NCI-H510A treated with DMSO at 0.1 percent for 48 hours (cell line): ENCODE measurements at places on chromosomes 16 and 17.
A peak's percentile ranks its signal among the peaks of the same experiment; 100 is the strongest.

- DNase-seq: no peak
Observed at GRCh38 chr17:77455891-77456260, 315.1 kb downstream of the SEC14L1 start.

GRCh38 chr16:8923199-8923598, 40.5 kb downstream of the USP7 start:
- DNase-seq: no peak

DNA sequence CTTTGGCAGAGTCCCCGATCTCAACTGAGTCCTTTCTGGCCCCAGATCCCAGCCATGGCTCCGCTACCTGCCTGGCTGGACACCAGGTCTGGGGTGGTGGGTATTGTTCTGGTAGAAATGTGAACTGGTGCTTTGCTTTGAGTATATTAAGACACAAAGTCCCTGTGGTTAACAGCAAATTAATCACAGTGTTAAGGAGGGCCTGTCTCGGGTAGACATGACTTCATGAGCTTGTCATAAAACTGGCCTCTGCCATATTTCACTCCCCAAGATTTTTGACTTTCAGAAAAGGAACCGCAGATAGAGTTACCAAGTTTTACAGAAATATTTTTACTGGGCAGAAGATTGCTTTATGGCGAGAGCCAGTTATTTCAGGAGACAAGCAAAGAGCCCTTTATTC, 19.5 kb downstream of the NKD1 start:
- no peak for DNase-seq

GRCh38 chr16:11721781-11722467, 20.7 kb downstream of the TXNDC11 start:
- no peak for DNase-seq

DNA sequence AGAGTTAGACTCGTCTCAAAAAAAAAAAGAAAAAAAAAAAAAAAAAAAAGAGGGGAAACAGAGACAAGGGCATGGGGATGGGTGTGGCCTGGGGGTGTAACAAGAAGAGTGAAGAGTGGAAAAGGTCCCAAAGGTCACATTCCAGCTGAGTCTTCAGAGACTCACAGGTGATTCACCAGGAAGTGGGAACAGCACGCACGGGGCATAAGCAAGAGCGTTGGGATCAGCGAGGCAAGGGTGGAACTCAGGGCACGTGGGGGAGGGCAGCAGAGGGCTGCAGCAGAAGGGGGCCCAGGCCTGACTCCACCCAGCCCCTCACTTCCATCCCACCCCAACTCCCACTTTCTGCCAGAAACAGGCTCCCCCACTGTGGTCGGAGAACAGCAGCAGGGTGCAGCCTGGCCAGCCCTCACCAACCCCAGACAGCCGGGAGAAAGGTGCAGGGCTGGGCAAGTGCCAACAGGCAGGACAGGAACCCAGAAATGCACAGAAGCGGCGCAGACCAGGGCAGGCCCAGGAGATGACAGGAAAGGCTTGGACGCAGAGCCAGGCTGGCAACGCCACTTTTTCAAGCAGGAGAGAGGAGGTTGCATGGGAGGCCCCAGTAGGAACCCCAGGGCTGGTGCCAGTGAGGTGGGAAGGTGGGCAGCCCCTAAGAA, 3.3 kb downstream of the MEAK7 start:
- no peak for DNase-seq

GRCh38 chr16:50578137-50578536, 29.9 kb downstream of the NKD1 start:
- DNase-seq: no peak

GRCh38 chr16:1181404-1182315, 28.8 kb downstream of the CACNA1H start:
- DNase-seq: no peak

- no peak for DNase-seq
Observed at GRCh38 chr17:44177640-44178039, 7.1 kb downstream of the ASB16 start.

- DNase-seq: no peak
Observed at GRCh38 chr16:3863587-3863986, 16.9 kb downstream of the CREBBP start.

DNA sequence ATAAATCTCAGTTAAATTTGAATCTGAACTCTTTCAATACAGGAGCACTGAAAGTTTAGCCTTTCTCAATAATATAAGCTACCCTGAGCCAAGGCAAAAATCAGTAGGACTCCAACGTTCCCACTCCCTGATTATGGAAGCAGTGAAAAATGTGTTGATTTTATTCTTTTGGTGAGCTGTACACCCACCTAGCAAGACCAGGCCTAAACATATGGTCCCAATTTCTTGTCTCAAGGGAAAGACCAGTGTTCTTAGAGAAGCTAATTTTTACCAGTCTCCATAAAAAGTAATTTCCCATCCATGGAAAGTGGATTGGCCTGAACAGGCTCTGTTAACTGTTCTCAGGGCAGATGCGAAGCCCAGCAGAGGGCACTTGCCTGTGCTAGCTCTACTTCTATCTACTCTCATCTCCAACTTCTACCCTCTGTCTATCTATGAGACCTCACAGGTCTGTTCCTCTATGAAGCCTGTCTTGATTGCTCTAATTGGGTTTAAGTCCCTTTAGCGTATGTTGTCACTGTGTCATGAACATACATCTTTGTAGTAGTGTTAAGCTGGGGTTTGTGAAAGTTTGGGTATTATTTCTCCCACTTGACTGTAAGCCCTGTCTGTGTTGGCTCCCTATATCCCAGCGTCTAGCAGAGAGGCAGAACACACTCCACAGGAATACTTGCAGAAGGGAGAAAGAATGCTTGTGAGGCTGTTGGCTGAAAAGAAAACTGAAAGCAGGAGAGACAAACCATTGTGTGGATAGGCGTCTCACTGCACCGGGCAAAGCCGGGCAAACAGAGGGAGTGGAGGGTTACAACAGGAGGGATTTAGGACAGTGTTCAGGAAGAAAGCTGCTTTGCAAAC, 167.1 kb upstream of the MAF start:
- DNase-seq: peak; percentile 42

GRCh38 chr16:49491106-49491670, 117.6 kb downstream of the C16orf78 start:
- DNase-seq: no peak

GRCh38 chr17:82118168-82118814, 20.3 kb upstream of the FASN start:
- DNase-seq: no peak

DNA sequence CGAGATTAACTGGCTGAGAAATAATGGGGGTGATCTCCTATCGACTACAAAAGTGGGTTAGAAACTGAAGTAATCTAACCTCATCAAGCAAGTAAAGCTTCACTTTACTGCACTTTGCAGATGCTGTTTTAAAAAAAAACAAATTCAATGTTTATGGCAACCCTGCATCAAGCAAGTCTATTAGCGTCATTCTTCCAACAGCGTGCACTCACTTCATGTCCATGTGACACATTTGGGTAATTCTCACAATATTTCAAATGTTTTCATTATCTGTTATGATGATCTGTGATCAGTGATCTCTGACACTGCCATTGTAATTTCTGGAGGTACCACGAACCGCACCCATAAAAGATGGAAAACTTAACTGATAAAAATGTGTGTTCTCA, 70.8 kb downstream of the KANSL1 start:
- DNase-seq: no peak

DNA sequence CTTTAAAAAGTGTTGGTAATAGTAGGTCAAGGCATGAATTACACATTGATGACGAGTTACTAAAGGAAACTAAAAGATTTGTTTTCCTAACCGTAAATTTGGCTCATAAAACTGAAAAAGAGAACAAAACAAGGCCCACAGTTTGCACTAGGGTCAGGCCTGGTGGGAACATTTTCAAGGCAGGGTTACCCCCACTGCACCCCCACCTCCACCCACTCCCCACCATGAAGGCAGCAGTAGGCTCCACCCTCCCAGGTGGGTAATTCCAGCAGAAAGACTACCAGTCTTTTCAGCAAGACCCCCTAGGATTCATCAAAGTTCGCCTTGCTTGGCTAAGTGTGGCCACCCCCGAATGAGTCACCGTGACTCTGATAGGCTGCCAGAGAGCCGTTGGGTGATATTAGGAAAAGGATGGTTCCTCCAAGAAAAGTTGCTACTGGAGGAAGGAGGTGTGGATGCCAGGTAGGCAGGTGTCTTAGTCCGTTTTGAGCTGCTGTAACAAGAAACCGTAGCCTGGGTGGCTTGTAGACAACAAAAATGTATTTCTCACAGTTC, 8.6 kb downstream of the DNAAF1 start:
- no peak for DNase-seq

- no peak for DNase-seq
Observed at GRCh38 chr16:88070989-88071625, 119.9 kb downstream of the BANP start.

- DNase-seq: no peak
Observed at GRCh38 chr17:5753421-5753820, 169.1 kb upstream of the NLRP1 start.
